ENCODE measurements at places on chromosomes 1 and 21.

DNA sequence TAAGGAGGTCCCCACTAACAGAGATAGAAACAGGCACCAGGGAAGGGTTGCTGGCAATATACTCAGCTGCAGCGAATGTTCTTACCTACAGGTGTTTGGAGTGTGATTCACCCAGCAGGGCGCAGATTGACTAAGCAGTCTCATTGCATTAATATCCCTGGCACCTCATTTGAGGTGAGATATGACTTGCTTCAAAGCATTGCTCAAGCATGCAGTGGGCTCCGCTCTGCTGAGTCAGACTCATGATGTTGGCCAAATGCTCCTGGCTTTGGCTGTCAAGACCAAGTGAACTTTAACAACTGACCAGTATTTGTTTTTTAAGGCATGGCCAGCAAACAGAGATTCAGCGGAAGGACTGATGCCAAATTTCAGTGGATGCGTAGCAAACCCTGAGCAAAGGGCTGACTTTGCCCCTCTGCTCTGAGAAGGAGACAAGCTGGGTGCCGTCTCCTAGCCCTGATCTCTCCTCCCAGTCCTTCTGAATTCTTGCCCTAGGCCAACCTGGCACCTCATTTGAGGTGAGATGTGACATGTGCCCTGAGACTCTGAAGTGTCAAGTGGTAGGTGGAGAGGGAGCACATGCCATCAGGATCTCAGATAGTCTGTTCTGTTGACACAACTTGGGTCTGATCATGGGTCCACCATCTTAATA lies 187.1 kb upstream of the COA6 start:
- no peak for DNase-seq

DNA sequence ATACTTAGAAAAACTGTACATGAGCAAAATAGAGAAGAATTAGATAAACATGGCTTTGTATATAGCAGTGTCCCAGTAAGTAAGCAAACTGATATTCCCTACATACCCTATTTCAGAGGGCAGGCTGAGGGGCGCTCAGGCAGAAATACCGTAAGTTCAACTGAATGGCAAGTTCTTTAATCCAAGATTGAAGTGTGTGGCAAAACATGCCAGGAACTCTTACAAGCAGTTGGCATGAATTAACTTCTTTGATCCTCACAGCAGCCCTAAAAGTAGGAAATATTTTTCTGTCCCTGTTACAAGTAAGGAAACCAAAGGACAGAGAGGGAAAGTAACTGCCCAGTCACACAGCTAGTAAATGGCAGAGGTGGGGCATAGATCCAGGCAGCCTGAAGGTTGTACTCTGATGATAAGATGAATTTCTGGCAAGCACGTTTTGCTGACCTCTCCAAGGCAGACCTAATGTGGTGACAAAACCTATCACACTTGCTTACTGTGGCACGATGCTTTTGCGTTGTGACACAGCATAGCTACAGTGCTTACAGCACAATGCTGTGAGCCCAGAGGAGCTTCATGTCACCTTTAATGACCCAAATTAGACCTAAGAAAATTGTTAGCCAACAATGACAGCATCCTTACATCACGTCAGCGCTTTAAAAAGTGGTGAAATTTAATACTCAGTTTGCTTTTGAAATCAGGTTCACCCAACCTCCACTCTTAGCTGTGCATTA lies 35.0 kb upstream of the THEM4 start:
- no peak for DNase-seq

DNA sequence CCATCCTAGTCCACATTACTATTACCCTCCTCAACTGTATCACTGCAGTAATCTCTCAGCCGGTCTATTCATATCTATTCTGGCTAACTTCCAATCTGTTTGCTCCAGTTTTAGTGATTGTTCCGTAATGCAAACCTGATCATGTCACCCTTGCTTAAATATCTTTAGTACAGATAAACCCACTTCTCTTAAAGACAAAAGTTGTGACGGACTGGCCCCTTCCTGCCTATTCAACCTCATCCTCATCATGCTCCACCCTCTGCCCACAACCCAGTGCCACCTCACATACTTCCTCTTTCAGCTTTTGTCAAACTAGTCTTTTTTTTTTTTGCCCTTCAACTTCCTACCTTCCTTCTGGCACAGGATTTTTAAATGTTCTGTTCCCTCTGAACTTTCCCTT lies 2.8 kb upstream of the C1orf162 start:
- DNase-seq, result peak; percentile 35

- DNase-seq, result no peak
These were observed 25.5 kb downstream of the SPAG17 start for GRCh38 chr1:118159569-118159968.

GRCh38 chr1:26411624-26412074 lies 1.0 kb downstream of the LIN28A start:
- no peak for DNase-seq

- no peak for DNase-seq
These were observed 150.1 kb downstream of the PLXNA2 start for GRCh38 chr1:208093754-208094719.

- no peak for DNase-seq
These were observed 9.4 kb upstream of the ATP6V1G3 start for GRCh38 chr1:198549866-198550265.

DNA sequence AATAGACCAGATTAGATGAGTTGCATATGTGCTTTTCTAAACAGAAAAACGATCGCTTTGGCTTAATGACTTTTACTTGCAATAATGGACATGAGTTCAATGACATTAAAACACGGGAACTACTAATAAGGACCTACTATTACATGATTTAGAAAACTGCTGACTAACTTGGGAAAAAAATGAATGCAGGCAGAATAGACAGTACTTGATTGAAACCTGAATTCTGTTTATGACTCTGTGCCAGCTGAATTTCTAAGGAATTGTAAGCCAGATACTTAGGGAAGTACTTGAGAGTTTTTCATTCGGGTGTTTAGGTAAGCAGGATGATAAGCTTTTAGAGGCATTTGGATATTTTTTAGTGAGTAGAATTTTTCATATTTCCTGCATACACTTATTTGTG lies 12.0 kb downstream of the ADGRL2 start:
- DNase-seq, result no peak

GRCh38 chr1:52574594-52574993 lies 21.7 kb upstream of the TUT4 start:
- DNase-seq, result no peak

Data from stimulated activated CD8-positive, alpha-beta memory T cell treated with anti-CD3 and anti-CD28 coated beads, Interleukin-7, amount 100 ng/mL, for 1 hour (primary cell).